Stimulated activated CD4-positive, alpha-beta T cell treated with anti-CD3 and anti-CD28 coated beads, Interleukin-1b, Interleukin-23, amount 100 ng/mL, for 48 hours (primary cell): ENCODE measurements at places on chromosomes 3 and 15.
A peak's percentile ranks its signal among the peaks of the same experiment; 100 is the strongest.

DNA sequence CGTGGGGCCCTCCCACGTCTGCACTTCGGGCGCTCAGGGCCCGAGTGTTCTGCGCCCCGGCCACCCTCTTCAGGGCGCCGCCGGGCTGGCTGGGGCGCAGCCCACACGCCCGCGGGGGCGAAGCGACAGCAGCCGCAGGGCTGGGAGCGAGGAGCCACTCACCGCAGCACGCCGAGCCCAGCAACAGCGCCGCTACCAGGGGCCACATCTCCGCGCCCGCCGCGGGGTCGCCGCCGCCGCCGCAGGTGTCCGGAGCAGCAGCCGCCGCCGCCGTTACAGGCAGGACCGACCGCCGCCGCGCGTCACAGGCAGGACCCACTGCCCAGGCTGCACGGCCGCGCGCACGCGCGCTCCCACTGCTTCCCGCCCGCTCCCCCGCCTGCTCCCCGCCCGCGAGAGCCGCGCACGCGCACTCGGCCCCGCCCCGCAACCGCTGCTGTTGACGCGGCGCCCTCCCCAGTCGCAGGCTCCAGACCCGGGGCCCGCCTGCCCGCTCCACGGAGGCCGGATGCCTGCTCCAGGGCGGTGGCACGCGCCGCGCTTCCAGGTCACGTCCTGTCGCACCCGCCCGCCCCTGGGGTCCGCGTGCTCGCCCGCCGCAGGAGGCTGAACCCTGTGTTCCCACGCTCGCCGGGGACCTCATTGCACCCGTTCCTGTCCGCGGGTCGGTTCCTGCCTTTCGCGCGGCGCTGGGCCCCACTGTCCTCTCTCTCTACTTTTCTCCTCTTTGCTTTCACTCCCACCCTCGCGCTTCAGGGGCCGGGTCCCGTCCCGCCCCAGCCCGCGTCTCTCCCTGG is at the start of gene CD47:
Gene CD47, minus strand, starts transcription at position 331 of the 797 bp plus-strand sequence. Its CDS starts 123 bp downstream, at position 208.
- DNase-seq, result peak; percentile 94

GRCh38 chr15:100595964-100596363 is 6.0 kb downstream of the LINS1 start:
- no peak for DNase-seq

- no peak for DNase-seq
Measured at GRCh38 chr3:185999221-185999620, 61.4 kb upstream of the TRA2B start.

GRCh38 chr3:111668326-111668725 is 73.2 kb upstream of the ZBED2 start:
- DNase-seq, result no peak

DNA sequence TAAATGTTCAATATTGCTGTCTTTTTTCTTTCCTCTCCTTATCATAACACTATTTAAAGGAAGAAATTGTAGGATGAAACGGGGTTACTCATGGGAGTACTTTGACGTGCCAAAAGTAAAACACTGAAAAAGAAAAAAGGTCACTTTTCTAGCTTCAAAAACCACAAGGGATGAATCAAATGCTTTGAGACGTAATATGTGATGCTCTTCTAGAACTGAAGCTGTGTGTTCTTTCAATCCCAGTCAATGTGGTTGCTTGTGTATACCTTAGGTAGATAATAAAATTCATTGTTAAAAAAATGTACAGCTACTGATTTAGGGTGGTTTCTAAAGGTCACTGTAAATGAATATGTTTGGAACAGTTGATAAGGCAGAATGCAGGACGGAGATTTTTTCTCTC is 538.8 kb upstream of the ZNF717 start:
- no peak for DNase-seq

DNA sequence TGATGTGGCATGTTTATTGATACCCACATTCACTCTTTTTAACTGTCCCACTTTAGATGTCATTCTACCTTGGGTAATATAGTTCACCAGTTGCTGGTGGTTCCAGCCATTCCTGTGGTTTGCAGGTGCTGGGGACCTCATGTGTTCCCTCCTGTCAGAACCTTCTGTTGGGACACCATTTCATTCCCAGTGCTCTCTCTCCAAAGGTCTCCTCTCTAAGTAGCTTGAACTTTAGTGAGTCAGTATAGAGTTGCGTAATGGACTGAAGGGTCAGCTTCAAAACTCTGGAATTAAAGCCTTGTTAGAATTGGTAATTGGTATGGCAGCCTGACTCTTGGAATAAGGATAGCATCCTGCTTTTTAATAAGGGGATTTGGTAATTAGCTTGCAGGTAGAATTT is 108.5 kb downstream of the PLCL2 start:
- no peak for DNase-seq

- no peak for DNase-seq
Measured at GRCh38 chr15:51108933-51109550, 14.3 kb upstream of the TNFAIP8L3 start.

- no peak for DNase-seq
Measured at GRCh38 chr3:73685061-73685460, 60.3 kb upstream of the PDZRN3 start.

DNA sequence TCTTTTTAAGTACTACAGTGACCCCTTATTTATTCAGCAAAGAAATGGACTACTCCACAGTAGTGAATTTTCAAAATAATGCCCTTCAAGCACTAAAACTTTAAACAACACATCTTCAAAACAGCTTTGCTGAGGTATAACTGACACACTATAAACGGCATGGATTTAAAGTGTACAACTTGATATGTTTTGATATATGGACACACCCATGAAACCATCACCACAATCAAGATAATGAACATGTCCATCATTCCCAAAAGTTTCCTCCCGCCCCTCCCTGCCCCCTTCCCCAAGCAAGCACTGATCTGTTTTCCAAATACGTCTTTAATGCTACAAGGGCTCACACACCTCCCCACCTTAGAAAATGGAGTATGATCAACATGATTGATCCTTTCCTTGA is 1.6 kb upstream of the FURIN start:
- no peak for DNase-seq

- DNase-seq, result no peak
Measured at GRCh38 chr3:50264383-50264963, 4.5 kb upstream of the SEMA3B start.

DNA sequence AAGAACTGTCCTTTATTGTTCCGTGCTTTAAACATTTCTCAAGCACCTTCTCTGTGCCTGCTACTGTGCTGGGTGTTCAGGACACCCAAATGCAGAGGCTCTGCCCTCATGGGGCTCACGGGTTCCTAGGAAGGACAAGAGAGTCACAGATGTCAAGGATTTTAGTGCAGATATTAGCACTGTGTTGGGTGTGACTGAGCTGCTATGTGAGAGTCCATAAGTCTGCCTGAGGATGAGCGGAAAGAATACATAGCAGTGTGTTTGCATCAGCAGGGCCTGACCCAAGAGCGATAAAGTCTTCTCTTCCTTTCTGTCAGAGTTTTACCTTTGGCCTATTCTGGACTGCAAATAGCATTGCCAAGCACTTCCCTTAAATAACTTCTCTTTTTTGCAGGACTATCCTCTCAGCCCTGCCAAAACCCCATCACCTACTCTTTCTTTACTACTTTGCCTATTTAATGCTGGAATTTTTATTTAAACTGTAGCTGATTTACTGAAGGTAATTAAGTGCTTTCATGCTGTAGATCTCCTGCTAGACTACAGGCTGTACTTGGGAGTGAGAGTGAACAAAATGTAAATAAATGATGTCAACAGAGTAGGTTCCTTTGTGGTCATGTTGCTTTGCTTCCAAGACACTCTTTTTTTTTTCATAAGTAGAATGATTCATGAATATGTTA is 459.4 kb upstream of the TPRG1 start:
- no peak for DNase-seq

DNA sequence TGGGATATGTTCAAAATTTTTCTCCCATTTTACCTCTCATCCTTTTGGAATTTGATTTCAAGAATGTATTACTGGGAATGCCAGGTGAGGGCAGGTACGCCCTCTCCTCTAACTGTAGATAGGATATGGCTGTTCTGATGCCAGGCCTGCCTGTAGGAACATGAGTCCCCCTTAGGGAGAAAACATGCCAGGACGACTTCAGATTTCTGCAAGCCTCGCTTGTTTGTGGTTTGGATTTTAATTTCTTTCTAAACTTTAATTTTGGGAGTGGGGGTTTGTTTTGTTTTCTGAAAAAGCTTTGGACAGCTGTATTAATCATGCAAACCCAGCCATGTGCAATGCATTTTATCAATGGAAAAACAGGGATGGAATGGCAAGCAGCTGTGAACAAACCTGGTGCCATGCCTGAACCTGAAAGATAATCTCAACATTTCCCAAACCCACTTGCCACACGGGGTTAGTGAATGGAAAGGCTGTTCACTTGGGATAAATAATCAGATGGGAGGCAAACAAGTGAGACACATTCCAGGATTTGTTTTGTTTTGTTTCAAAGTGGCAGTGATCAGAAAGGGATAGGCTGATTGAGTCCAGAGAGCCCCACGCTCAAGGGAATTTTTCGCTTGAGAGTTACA is 207.6 kb downstream of the GAP43 start:
- DNase-seq, result no peak

DNA sequence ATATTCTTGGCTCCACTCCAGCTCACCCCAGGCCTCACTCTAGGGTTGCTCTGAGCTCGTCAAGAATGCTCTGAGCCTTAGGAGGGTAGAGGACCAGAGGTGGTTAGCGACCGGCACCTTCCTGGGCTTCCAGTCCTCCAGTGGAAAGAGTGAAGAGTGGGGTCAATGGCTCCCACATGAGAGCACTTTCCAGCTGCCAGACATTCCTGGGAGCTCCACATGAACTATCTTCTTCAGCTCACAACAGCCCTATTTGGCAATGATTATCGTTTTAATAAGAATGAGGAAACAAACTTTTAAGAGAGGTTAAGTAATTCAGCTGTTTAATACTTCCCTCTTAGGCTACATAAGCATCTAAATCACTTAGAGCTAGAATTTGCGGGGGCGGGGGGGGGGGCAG is 139.3 kb downstream of the STT3B start:
- no peak for DNase-seq

DNA sequence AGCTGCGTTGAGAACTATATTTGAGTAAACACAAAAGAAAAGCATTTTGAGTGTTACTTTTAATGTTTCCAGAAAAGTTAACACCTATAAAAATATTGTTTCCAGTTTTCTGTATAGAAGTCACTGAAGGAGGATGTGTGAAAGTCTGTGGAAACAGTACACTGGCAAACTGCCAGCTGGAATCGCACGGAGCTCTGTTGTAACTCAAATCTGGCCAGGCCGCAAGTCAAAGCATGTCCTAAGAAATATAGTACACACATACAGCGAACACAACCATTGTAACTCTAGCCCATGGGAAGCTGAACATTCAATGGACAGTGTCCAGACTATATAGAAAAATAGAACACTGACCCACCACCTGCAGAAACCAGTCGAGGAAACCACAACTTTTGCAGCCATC is 657.2 kb downstream of the FHIT start:
- DNase-seq, result no peak

DNA sequence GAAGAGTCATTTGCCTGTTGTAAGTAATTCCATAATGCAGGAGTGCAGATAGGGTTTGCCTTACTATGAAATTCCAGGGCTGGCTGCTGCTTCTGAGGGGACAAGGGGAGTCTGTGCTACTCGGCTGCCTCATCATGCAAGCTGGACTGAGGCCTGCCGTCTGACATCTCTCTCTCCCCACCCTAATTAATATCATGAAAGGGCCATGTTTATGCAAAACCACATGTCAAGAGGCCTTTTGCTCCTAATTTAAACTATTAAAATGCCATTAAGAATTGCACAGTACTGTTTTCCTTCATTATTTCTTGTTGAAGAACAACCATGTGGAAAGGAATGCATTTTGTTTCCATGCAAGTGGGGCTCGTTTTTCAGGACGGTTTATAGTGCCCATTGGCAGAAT is 26.3 kb downstream of the CHST2 start:
- DNase-seq, result no peak

GRCh38 chr3:7305561-7305960 is 444.6 kb downstream of the GRM7 start:
- no peak for DNase-seq

DNA sequence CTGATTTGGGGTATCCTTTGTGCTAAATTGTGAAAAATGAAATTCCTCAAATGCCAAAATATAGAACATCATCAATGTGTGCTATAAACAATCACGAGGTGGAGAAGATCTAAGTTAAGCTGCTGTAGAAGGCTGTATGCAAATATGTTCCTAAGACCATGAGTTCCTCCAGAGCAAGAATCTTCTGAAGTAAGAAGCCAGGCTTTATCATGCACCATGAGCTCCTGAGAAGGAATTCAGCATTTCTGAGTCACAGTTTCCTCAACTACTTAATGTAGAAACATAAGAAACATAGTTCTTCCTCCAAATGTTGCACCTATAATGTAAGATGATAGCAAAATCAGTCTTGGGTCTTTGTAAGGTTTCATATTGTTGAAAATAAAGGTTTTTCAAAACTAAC is 241.7 kb upstream of the MDFIC2 start:
- no peak for DNase-seq

GRCh38 chr3:58492494-58492905 is 604 bp downstream of the KCTD6 start:
- peak; percentile 25 for DNase-seq

- DNase-seq, result no peak
Measured at GRCh38 chr3:136122006-136122405, 74.1 kb downstream of the MSL2 start.

GRCh38 chr15:91524534-91524933 is 329.0 kb upstream of the SLCO3A1 start:
- DNase-seq, result no peak

DNA sequence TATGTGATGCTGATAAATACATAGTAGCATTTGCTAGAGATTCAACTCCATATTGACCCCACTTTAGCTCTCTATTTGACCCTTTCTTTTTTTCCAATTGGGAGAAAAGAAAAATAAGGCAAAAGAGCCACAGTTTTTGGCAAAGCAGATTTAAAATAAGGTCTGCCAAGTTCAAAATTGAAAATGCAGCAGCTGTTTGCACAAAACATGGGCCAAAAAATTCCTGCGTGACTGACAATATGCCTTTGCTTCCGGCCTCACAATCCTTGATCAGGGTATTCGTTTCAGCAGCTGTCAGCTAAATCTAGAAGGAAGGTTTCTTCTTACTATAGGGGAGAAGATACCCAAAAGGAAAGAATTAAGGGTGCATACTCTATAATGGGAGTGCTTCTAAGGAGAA is 563.5 kb upstream of the CCDC54 start:
- DNase-seq, result no peak

DNA sequence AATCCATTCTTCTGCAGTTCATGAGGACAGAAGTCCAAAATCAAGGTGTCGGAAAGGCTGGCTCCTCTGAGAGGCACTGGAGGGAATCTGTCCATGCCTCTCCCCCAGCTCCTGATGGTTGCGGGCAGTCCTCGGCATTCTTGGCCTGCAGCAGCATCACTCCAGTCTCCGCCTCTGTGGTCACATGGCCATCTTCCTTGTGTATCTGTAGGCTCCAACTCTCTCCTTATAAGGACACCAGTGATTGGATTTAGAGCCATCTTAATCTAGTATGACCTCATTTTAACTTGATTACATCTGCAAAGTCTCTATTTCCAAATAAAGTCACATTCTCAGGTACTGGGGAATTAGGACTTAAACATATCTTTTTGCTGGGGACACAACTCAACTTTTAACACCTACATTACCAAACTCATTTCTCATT is 56.0 kb upstream of the FLNB start:
- DNase-seq, result no peak

GRCh38 chr3:187858041-187858440 is 112.8 kb upstream of the BCL6 start:
- no peak for DNase-seq
